ENCODE measurements at places on chromosomes 13 and 19. TPM values are rescaled to one million over a fixed set of nuclear protein-coding genes. Genes with fewer than 3 reads are reported as not detected.

GRCh38 chr19:33350538-33351309, 22.8 kb upstream of the CEBPG start:
- no peaks in the 10 kb centered on the region for H3K4me1 ChIP-seq
- no peaks in the 10 kb centered on the region for H3K36me3 ChIP-seq
- no peak for DNase-seq
- peaks cover 10% of the 10 kb centered on the region for H3K27me3 ChIP-seq
- H3K4me3 ChIP-seq: no peak overlapping the region

GRCh38 chr13:97548711-97549110, 114.7 kb downstream of the RAP2A start:
- no peaks in the 10 kb centered on the region for H3K4me1 ChIP-seq
- DNase-seq: no peak
- no peak overlapping the region for H3K4me3 ChIP-seq
- no peak overlapping the region for H3K27ac ChIP-seq

DNA sequence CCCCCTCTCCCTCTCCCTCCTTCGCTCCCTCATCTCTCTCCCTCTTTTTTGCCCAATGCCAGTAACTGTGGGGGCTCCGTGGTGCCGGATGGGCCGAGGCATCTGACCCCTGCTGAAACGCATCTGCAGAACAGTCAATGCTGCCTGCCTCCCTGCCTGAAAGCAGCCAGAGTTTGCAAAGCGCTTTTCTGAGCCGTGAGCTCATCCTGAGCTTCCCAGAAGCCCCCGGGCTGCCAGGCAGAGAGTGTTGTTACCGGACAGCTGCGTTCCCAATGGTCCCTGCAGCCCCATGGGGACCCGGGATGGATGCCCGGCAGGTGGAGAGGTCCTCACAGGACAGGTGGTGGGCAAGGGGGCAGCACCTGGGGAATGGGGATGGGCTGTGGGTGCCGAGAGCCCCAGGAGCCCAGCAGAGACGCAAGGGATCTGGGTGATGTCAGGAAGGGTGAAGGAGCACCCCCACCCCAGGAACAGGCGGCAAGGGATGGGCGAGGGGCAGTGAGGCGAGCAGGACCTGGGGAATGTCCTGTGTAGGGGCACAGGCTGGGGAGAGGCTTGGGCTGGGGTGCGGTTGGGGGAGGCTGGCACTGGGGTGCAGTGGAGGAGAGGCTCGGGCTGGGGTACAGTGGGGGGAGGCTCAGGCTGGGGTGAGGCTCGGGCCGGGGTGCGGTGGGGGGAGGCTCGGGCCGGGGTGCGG, 33.0 kb downstream of the GPX4 start:
- no peak overlapping the region for H3K4me3 ChIP-seq
- H3K4me1 ChIP-seq: peaks cover 42% of the 10 kb centered on the region
- H3K27me3 ChIP-seq: no peaks in the 10 kb centered on the region
- H3K36me3 ChIP-seq: peaks cover 56% of the 10 kb centered on the region
- no peak for DNase-seq

- H3K4me3 ChIP-seq: no peak overlapping the region
- H3K27me3 ChIP-seq: peaks cover 84% of the 10 kb centered on the region
- H3K36me3 ChIP-seq: no peaks in the 10 kb centered on the region
- peaks cover 17% of the 10 kb centered on the region for H3K4me1 ChIP-seq
Measured at GRCh38 chr19:12841094-12841493, 2.8 kb downstream of the MAST1 start.

GRCh38 chr13:110301606-110302553, 5.1 kb downstream of the COL4A1 start:
- H3K4me3 ChIP-seq: peak overlapping the region; percentile 0
- no peaks in the 10 kb centered on the region for H3K36me3 ChIP-seq
- H3K27ac ChIP-seq: peak overlapping the region; percentile 51
- no peak for DNase-seq

- DNase-seq: no peak
- no peaks in the 10 kb centered on the region for H3K4me1 ChIP-seq
- peak overlapping the region; percentile 39 for H3K27ac ChIP-seq
- no peak overlapping the region for H3K4me3 ChIP-seq
- no peaks in the 10 kb centered on the region for H3K27me3 ChIP-seq
- H3K36me3 ChIP-seq: no peaks in the 10 kb centered on the region
Measured at GRCh38 chr19:15673176-15673654, 328 bp downstream of the CYP4F12 start.

MEIOSIN gene
- not detected for total RNA-seq

DNA sequence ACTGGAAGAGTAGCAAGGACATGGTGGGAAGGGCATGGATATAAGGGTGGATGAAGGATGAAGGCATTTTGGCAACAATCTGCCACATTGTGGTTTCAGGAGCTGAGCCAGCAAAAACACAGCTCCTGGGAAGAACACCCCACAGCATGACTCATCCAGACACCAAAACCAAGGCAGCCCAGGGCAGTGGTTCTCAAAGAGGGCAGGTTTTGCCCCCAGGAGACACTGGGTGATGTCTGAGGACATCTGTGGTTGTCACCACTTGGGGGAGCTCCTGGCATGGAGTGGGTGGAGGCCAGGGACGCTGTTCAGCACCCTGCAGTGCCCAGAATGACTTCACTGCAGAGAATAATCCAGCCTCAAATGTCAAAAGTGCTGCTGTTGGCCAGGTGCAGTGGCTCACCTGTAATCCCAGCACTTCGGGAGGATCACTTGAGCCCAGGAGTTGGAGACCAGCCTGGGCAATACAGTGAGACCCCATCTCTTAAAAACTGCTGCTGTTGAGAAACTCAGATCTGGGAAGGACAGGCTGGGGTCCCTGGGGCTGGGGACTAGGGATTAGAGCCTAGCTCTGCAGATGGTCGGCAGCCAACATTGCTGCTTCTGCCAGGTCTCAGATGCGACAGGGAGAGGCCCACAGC, 16.1 kb downstream of the ZFR2 start:
- H3K4me1 ChIP-seq: no peaks in the 10 kb centered on the region
- no peak overlapping the region for H3K27ac ChIP-seq
- no peak overlapping the region for H3K4me3 ChIP-seq
- no peak for DNase-seq
- no peaks in the 10 kb centered on the region for H3K27me3 ChIP-seq

- no peak overlapping the region for H3K27ac ChIP-seq
- H3K4me3 ChIP-seq: no peak overlapping the region
- peaks cover 50% of the 10 kb centered on the region for H3K36me3 ChIP-seq
- H3K4me1 ChIP-seq: no peaks in the 10 kb centered on the region
- H3K27me3 ChIP-seq: no peaks in the 10 kb centered on the region
Measured at GRCh38 chr19:45276284-45276687, 25.2 kb downstream of the MARK4 start.

- no peak overlapping the region for H3K4me3 ChIP-seq
- DNase-seq: no peak
- no peaks in the 10 kb centered on the region for H3K4me1 ChIP-seq
- H3K27me3 ChIP-seq: no peaks in the 10 kb centered on the region
- no peaks in the 10 kb centered on the region for H3K36me3 ChIP-seq
Measured at GRCh38 chr19:54030895-54031586, 32.7 kb downstream of the VSTM1 start.

DNA sequence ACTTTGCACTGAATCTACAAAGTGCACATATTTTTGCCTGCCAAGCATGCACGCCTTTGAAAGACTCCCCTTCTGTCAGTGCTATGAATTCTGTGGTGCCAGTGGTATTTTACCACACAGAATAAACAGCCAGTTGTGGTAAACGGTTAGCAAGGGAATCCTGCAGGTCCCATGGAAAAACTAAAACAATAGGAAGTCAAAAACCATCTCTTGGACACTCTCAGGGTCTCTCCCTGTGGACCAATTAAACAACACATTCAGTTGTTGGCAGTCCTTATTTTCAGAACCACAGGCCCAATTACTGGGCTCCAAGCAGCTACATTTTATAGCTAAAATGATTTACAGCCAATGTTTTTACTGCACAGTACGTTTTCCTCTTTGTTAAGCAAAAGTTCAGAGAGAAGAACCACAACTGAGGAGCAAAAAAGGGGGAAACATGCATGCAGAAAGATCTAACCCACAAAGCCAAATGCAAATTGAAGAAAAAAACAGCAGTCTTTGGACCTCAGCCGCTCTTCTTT, 116.9 kb downstream of the KCTD12 start:
- H3K27ac ChIP-seq: no peak overlapping the region
- DNase-seq: no peak
- H3K4me1 ChIP-seq: peaks cover 6% of the 10 kb centered on the region
- H3K36me3 ChIP-seq: no peaks in the 10 kb centered on the region

TNNT1 gene
- total RNA-seq: 1.5 TPM

DNA sequence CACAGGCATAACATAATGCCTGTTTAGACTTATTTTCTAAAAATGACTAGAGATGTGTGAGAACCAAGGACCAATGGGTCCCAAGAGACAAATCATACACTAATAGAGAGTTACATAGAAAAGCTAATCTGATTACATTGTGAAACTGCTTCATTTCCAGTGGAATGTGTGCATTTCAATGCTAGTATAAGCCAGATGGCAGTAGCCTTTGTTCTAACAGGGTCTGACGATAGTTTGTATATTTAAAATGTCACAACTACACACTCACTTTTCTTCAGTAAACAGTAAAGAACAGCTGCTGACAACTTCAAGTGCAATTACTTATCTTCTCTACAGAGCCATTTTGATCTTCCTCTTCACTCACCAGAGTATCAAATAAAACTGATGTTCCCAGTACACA, 4.3 kb upstream of the SLITRK5 start:
- H3K36me3 ChIP-seq: no peaks in the 10 kb centered on the region
- peaks cover 14% of the 10 kb centered on the region for H3K27me3 ChIP-seq
- no peak for DNase-seq
- H3K4me3 ChIP-seq: no peak overlapping the region

DNA sequence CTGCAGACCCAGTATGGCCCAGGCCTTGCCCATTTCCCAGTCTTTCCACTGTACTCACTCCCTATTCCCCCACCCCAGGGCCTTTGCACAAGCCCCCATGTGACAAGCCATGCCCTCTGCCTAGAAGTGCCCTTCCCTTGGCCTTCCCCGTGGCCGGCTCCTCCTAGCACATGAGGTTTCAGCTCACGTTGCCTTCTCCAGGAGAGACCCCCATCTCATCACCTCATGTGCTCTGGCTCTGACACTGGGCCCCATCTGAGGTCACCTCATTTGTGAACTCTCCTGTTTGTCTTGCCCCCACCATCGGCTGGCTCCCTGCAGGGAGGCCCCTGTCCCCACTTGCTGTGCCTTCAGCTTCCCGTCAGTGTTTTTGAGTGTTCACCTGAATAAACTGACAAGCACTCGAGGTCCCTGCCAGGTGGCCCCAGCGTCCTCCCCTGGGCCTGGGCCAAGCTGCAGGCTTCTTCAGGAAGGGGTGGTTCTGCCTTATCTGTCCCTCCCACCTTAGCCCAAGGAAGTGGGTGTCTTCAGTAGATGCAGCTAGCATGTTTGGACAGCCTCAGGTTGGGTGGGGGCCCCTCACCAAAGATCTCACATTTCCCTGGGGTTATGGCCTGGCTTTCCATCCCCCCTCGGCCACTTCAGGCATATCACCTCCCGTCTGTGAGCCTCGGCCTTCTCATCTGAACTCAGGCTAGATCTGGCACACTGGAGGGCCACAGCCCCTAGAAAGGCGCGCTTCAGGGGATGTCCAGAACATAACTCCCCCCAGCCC, 3.8 kb upstream of the SLC25A42 start:
- peaks cover 33% of the 10 kb centered on the region for H3K36me3 ChIP-seq
- no peak overlapping the region for H3K27ac ChIP-seq
- no peaks in the 10 kb centered on the region for H3K27me3 ChIP-seq
- H3K4me1 ChIP-seq: peaks cover 16% of the 10 kb centered on the region
- no peak overlapping the region for H3K4me3 ChIP-seq
- no peak for DNase-seq

MYPOP gene
- total RNA-seq: 11.1 TPM

DNA sequence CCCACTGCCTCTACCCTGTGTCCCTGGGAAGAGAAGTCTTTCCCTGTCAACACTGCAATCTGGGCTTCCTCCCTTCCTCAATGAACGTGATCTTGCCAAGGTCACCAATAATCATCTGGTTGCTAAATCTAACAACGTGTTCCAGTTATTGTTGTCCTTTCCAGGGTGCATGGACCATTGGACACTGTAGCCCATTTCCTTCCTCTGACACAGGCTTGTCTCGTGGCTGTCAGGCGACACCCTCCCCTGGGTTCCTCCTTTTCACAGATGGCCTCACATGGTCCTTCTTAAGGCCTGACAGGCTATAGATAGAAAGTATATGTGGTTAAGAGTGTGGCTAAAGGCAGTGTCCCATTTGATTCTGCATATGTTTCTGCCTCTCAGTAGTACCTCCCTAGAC, 67.7 kb upstream of the STARD13 start:
- H3K27ac ChIP-seq: peak overlapping the region; percentile 19
- H3K36me3 ChIP-seq: no peaks in the 10 kb centered on the region
- peak; percentile 83 for DNase-seq
- no peak overlapping the region for H3K4me3 ChIP-seq
- H3K4me1 ChIP-seq: peaks cover 57% of the 10 kb centered on the region

GRCh38 chr13:52617070-52618060, 24.9 kb upstream of the HNRNPA1L2 start:
- H3K36me3 ChIP-seq: peaks cover 2% of the 10 kb centered on the region
- H3K4me3 ChIP-seq: peak overlapping the region; percentile 94
- H3K4me1 ChIP-seq: peaks cover 48% of the 10 kb centered on the region
- peak; percentile 94 for DNase-seq

Measured in spleen (tissue), 13 donors.